ENCODE measurements at places on chromosomes 1 and 21. TPM values are rescaled to one million over a fixed set of nuclear protein-coding genes. Genes with fewer than 3 reads are reported as not detected.

GRCh38 chr1:152182431-152182830 lies 23.4 kb upstream of the RPTN start:
- no peak for DNase-seq

- DNase-seq: no peak
These were observed 52.6 kb upstream of the SLC35A3 start for GRCh38 chr1:99917214-99917613.

- DNase-seq: no peak
These were observed 451.0 kb downstream of the TTLL7 start for GRCh38 chr1:83547901-83548300.

DNA sequence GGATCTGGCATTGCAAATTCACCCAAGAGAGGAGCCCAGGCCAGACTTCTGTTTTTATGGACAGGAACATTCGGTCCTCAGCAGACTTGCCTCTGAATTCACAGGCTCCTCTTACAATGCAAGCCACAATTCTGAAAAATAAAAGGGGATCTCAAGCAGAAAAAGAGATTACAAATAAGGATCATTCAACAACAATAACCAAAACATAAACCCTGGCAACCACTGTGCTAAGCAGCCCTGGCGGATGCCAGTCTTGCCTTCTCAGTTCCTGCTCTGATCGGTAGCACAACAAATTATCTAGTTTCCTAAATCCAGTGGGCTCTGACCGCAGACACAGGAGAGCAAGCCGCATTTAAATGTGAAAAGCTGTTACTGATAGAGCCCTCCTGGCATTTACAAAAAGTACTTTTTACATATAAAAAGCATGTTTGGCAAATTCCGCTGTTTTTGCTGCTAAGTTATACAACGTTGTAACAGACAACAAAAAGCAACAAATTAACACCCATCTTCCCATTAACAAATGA lies 123.4 kb upstream of the FOXD3 start:
- no peak for DNase-seq

GRCh38 chr21:32322103-32322502 lies 23.4 kb downstream of the MRAP start:
- no peak for DNase-seq

GRCh38 chr1:65985393-65986066 lies 192.8 kb downstream of the PDE4B start:
- DNase-seq: no peak

DNA sequence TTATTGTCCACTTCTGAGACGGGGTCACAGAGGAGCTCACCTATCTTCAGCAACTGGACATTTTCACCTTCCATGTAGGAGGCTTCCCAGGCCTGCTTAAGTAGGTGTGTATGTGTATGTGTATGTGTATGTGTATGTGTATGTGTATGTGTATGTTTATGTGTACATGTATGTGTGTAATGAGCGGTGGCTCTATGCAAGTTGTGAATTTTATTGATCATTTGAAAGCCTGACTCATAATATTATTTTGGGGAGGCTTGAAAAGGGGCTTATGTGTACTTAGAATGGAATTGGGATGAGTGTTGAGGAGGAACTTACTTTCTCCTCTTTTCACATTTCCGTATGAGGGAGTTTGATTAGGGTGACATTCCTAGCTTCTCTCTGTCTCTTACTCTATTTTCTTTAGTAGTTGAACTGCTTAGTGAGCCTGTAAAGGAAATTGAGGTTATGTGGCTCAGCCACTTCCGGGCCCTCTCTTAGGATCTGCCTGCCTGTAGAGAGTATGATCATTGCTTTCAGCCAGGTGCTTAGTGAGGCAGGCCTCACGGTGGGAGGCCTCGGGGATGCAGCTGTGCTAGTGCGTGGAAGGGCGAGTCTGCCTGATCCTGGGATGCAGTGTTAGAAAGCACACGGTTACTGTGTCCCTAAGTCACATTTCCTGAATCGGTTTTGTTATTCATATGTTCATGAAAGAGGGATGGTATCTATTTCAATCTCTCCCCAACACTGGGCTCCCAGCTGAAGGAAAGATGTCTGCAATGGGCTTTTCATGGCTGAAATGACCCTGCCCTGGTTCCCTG lies 61.0 kb downstream of the IER5 start:
- no peak for DNase-seq

DNA sequence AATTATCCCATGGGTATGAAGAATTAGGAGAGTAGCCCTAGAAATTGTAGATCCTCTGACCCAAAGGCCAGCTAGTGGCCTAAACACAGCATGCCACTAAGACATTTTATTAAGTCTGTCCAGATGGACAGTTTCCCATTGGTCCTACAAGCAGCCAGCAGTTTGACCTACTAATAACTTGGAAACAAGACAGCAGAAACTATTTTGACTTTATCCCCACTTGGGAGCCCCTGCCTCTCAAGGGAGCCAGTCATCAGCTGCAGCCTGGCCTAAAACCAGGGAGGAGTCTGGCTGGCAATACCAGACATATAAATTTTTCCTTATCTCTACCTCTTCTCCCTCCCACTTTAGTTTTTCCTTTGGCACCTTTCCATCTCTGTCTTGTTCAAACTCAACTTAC lies 222.6 kb upstream of the KCTD3 start:
- no peak for DNase-seq

- no peak for DNase-seq
These were observed 16.3 kb downstream of the KIAA0040 start for GRCh38 chr1:175176246-175176645.

SLC41A1 gene
- total RNA-seq: 465 TPM

DNA sequence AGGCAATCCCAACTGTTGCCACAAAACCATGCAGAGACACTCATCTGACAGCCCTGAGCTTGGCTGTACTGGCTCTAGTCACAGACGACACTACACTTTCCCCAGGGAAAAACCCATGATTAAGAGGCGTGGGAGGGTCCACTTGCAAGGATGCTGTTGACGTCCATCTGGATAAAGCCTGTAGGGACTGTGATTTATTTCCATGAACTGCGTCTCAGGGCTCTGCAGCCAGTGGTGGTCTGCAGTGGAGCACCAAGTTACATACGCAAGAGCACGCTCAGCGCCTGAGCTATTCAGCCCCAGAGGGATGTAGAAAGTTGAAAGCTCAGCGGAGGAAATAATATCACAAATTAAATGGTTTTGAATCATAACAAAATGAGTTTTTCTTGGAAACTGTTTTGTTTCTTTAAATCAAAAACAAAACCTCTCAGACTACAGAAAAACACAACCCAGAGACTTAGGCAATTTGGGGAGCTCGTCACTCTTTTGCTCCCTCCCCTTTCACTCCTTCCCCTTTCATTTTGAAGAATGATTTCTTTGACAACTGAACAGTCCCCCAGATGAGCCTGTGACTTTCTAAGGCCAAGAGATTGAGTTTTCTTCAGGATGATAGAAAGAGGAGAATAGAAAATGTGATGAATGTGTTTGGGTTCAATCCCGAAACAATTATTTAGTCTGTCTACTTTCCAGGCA lies 71.2 kb downstream of the NGF start:
- peak; percentile 64 for DNase-seq

DNA sequence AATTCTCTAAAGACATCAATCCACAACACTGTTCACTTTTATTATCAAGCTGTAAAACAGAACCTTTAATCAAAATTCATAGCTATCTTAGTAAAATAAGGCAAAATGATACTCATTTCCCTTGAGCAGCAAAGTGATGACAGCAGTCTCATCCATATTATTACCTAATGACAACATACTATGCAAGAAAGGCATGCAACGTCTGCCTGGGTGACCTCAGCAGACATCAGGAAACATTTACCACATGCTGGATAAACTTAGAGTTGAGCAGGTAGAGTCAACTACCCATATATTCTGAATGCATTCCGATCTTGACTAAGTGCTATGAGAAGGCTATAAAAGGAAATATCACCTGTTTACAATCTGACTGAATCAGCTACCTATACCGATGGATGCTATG lies 145.1 kb downstream of the SIPA1L2 start:
- DNase-seq: no peak

All from Right ventricle myocardium superior (tissue), 1 donor.